HS-27A (cell line): ENCODE measurements at places on chromosomes 16 and 17.

DNA sequence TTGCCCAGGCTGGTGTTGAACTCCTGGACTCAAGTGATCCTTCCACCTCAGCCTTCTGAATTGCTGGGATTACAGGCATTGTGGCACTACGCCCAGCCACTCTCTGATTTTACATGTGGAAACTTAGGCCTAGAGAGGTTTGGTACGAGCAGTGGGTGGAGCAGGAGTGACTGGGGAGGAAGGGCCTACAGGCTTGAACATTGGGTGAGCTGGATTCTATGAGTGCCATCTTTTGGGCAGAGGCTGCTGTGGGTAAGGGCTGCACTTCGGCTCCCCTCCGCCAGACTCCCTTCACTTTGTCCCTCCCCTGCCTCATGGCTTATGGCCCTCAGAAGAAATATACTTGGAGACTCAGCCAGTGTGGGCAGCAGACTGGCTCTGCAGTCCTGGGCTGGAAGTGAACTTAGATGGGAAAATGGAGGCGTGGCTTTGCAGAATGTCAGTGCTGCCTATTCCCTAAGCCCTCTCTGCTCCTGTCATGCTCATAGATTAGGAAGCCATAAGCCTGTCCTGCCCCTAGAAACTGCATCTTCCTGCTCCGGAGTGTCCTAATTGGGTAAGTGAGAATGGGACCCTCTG is 9.5 kb upstream of the MRC2 start:
- no peak for DNase-seq

DNA sequence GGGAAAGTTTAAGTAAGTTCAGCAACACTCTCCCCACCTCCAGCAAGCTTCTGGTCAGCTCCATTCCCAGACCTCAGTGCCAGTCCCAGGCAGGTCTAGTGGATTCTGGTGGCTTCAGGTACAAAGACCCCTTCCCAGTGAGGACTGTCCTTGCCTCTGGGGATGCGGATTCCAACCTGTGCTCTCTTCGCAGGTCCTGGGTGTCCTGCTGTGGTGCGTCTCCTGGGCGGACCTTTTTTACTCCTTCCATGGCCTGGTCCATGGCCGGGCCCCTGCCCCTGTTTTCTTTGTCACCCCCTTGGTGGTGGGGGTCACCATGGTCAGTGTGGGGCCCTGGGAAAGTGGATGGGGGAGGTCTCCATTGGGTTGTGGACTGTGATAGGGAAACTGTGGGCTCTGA is 21.8 kb downstream of the ABCC3 start:
- no peak for DNase-seq

DNA sequence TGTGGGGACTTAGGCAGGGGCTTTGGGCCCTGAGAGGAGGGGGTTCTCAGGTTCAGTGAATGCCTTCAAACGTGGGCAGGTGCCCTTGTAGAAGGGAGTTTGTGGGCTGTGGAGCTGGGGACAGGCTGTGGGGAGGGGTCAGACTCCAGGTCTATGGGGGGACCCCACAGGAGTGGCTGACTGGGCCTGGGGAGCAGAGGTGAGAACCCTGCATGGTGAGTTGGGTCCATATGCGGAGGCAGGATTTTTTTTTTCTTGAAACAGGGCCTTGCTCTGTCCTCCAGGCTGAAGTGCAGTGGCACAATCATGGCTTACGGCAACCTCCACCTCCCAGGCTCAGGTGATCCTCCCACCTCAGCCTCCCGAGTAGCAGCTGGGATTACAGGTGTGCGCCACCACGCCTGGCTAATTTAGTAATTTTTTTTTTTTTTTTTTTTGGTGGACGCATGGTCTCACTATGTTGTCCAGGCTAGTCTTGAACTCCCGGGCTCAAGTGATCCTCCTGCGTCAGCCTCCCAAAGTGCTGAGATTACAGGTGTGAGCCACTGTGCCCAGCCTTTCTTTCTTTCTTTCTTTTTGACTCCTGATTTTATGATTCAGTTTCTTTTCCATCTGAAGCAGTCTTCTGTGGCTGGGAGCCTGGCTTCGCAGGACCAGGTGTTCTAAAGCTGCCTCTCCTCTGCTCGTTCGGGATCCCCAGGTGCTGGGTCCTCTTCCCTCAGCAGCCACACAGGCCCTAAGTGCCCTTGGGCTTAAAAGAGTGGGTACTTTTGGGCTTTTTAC is 19.0 kb upstream of the ADCY7 start:
- DNase-seq, result no peak

DNA sequence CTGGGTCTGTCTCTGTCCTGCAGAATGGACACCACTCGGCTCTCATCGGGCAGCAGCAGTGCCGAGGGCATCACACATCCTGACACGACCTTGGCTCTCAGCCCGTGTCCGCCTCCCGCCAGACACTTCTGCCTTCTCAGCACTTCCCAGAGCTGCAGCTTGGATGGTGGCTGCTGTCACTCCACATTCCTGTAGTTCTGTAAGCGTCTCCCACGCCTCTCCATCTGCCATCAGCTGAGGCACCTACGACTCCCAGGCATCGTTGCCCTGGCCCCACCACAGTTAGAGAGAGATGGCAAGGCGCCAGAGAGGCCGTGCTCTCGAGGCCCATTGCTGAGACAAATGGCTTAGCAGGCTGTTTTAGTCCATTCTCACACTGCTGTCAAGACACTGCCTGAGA is 195.9 kb upstream of the CHMP6 start:
- no peak for DNase-seq

DNA sequence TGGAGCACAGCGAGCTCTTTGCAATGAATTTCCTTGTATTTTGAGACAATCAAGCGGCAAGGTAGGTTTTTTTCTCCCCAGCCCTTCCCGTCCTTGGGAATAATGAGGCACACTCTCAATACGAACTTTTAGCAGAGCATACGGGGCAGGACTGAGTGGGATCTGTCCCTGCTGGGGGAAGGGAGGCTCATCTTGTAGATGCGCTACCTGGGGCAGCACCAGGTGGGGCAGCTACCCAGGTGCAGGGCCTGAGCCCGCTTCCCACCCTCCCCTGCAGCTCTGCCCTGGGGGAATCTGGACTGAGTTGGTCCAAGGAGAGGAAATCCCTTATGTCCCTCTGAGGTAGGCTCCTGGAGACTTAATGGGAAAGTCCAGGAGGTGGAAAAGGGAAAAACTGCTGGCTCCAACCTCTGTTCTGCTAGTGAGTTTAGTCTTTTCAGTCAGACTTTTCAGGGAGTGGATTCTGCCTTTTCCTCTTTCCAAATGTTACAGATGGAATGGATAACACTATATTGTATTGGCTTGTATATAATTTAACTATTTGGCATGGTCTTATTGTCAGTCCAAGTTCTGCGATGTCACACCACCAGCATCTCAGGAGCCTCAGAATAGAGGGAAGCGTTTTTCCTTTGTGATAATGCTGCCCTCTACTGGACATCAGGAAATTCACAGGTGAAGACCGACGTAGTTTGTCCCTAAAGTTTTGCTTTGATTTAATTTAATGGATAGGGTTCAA is 9.6 kb upstream of the CES1 start:
- DNase-seq, result peak; percentile 5

GRCh38 chr17:41061964-41062363 is 2.0 kb upstream of the KRTAP2-3 start:
- DNase-seq, result no peak

DNA sequence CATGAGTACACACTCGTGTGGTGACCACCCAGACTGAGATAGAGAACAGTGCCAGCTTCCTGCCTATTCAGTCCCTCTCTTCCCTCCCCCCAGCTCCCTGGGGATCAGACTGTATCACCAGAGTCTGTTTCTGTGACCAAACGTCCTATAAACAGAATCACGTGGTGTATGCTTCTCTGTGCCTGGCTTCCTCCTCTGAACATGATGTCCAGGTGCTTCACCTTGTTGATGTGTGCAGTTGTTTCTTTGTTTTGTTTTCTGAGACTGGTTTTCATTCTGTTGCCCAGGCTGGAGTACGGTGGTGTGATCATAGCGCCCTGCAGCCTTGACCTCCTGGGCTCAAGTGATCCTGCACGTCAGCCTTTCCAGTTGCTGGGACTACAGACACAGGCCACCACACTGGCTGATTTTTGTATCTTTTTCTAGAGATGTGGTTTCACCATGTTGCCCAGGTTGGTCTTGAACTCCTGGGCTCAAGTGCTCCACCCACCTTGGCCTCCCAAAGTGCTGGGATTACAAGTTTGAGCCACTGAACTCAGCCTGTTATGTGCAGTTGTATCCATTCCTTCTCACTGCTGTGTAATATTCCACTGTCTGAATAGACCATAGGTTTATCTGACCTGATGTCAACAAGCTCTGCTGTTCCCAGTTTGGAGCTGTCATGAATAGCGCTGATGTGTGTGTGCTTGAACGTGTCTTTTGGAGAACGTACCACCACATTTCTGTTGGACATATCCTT is 28.9 kb upstream of the PRM1 start:
- no peak for DNase-seq

GRCh38 chr17:66567234-66568170 is 265.1 kb downstream of the PRKCA start:
- peak; percentile 73 for DNase-seq

- DNase-seq, result no peak
Measured at GRCh38 chr16:57284209-57284951, at the start of gene PLLP. TSS of gene PLLP (minus strand) at chr16:57284672. CDS start at chr16:57284540, 132 bp downstream.

- no peak for DNase-seq
Measured at GRCh38 chr16:28202147-28202746, 9.5 kb downstream of the XPO6 start.

DNA sequence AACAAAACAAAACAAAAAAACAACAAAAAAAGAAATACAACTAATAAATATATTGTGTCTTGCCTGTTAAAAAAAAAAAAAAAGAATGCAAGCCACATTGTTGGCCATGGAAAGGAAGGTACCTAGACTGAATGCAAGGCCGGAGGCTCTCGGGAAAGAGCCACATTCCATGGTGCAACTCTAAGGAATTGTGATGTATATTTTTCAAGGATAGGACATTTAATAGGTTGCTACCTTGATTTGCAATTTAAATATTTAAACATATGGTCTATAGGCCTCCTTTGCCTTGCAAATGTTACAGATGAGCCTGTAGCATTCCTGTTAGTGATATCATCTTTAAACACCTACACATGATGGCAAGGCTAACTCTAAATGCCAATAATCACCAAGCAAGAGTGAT is 650.9 kb downstream of the TOX3 start:
- no peak for DNase-seq

DNA sequence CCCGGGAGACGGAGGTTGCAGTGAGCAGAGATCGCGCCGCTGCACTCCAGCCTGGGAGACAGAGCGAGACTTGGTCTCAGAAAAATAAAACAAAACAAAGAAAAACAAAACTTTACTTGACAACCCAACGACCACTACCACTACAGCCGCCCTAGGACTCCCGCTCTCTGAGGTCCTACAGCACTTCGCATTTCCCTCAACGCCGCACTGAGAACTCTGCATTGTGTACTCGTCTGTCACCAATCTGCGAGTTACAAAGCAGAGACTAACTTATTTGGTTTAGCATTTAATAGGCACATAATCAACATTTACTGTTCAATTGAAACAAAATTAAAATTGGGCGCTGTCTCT is 479 bp upstream of the ZNF207 start:
- no peak for DNase-seq

DNA sequence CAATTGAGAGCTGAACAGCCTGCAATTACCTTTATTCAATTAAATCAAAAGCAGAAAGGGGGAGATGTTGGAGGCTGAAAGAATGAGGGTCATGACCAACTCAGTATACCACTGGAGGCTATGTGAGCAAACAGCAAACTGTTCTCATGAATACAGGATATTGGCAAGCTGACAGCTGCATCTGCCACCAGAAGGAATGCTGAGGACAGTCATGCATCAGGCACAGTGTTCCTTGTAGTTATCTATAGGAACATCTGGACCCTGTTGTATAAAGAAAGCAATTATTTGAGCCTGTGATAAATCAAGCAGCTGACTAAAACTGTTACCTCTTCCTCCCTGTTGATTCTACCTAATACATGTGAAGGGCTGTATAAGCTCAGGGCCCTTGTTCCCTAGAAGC is 2064.6 kb downstream of the TP53TG3F start:
- DNase-seq, result no peak

DNA sequence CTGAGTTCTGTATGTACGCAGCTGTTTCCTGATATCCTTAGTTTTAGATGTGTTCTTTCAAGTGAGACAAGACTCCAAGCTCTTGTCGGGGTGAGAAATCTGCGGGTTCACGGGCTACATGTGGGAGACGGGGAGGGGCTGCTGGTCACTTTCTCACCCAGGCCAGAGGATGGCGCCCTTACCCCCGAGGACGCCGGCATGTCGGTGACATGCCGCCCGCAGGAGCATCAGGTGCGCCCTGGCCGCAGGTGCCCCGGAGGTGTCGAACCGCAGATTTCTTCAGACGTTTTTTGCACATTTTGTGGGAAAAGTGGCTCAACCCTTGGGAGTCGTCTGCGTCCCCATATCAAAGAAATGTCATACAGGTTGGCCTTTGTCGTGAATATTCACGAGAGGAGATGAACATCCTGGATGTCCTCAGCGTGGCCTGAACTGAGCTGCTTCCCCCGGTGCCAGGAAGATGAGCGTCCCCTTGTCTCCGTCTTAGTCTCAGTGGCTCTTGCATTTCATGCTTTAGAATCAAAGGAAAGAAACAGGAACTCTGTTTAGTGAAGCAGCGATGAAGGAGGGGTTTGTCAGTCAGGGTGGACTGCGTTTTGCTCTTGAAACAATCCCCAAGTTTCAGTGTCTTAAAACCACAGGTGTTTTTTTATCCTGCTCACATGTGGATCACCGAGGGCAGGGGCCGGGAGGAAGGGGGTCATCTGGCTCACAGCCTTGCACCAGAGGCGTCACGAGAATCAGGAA is 75.4 kb upstream of the ZNF750 start:
- no peak for DNase-seq

GRCh38 chr17:6072157-6072556 is 2.0 kb downstream of the WSCD1 start:
- DNase-seq, result no peak

DNA sequence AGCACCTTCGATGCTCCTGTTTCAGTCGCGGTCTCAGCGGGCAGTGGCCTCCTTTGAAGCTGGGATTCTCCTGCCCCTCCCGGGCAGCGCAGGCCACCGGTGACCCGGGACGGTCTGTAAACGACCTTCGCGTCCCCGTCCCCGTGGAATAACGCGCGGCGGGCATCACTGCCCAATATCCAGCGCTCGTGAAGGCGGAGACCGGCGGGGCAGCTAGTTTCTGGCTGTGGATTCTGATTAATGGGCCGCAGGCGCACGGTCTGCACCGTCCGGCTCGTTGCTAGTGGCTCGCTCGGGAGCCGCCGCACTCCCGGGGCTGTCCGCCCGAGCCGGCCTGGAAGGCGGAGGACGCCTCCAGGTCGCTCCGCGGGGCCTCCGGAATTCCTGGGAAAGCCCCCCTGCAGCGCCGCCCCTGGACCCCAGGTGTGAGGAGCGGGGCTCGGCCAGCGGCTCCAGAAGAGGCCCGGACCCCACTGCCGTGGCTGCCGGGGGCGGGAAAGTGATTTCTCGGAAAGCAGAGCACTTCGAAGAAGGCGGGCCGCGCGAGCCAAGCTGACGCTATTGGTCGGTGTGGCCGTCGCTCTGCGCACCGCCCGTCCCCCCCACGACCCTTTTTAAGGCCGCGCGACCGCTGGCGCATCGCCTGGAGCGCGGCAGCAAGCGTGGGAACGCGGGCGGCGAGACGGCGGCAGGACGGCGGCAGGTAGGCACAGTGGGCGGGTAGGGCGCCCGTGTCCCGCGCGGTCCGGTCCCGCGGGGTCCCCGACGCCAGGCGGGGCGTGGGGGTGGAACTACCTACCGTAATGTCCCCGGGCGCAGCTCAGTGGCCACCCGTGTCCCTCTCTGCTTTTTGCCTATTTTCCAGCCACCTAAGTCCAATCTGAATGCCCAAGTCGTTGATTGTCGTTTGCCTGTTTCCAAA is at the start of gene IRF8:
Gene IRF8 (plus strand): TSS at position 642 of the 922 bp plus-strand sequence. CDS start 3,854 bp downstream, outside the sequence.
- no peak for DNase-seq

GRCh38 chr17:45430738-45431530 is 1.7 kb downstream of the ARHGAP27 start:
- DNase-seq, result no peak
